ENCODE measurements at places on chromosomes 11 and 22.

DNA sequence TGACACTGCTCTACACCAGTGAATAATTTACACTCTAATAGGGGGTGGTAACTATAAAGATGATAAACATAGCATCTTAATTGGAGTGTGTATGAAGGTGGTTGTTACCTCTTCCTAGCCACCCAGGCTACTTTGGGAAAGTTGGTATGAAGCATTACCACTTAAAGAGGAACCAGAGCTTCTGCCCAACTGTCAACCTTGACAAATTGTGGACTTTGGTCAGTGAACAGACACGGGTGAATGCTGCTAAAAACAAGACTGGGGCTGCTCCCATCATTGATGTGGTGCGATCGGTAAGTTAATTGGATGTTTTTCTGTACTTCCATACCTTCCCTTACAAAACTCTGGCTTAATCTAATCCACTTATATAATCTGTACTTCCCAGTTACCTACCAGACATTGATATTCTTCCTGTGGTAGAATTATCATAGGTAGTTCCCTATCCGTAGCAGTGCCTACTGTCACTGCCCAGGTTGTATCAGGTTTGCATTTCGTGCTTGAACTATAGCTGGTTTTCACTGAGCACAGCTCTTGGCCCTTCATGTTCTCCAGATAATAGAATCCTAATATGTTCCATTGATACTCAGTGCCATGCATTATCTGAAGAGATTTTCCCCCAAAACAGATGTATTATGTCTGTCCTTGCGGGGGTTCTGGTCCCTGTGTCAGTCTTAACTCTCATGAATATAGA lies 2.2 kb downstream of the RPL27A start:
- DNase-seq, result no peak

- no peak for DNase-seq
These were observed 9.5 kb downstream of the GNB1L start for GRCh38 chr22:19845054-19845722.

- peak; percentile 70 for DNase-seq
These were observed 657 bp upstream of the MAPK8IP2 start for GRCh38 chr22:50599816-50600455.

DNA sequence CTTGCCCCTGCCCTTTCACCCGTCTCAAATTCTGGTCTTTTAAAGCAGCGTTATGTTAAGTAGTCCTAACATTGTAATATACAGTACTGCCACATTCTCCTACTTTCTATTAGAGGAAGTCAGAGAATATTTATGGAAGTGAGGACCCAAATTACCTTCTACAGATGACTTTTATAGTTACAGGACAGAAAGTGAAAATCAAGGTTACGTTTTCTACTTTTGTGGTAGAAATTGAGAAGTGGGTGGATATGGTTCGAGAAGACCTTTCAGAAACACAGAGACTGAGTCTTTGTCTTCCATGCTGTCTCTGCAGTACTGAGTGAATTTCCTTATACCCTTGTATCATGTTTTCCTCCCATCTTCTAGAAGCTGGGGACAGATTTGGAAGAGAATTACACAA lies 17.1 kb downstream of the SC5D start:
- DNase-seq, result no peak

DNA sequence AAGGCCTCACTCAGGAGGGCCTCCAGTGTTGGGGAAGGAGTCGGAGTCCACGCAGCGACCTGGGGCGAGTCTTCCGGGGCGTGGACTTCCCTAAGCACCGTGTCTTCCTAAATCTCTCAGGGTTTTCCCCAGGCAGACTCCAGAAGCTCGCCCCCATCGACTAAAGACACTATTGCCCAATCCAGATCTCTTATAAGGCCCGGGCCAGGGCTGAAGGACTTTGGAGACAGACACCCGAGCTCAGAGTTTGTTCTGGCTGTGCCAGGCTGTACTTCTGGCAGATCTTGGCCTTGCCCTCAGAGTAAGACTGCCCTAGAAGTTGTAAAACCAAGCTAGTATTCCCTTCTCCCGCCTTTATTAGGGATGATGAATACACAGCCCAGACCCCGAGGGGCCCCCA lies 191.4 kb downstream of the BUD13 start:
- DNase-seq, result no peak

- peak; percentile 64 for DNase-seq
These were observed 38.5 kb downstream of the TNRC6B start for GRCh38 chr22:40216041-40216756.

GRCh38 chr22:19497245-19497644 lies 17.5 kb downstream of the CDC45 start:
- DNase-seq, result no peak

- DNase-seq, result no peak
These were observed 309.2 kb downstream of the BRD1 start for GRCh38 chr22:49518436-49518970.

GRCh38 chr11:68442433-68442832 lies 18.1 kb upstream of the PPP6R3 start:
- DNase-seq, result no peak

DNA sequence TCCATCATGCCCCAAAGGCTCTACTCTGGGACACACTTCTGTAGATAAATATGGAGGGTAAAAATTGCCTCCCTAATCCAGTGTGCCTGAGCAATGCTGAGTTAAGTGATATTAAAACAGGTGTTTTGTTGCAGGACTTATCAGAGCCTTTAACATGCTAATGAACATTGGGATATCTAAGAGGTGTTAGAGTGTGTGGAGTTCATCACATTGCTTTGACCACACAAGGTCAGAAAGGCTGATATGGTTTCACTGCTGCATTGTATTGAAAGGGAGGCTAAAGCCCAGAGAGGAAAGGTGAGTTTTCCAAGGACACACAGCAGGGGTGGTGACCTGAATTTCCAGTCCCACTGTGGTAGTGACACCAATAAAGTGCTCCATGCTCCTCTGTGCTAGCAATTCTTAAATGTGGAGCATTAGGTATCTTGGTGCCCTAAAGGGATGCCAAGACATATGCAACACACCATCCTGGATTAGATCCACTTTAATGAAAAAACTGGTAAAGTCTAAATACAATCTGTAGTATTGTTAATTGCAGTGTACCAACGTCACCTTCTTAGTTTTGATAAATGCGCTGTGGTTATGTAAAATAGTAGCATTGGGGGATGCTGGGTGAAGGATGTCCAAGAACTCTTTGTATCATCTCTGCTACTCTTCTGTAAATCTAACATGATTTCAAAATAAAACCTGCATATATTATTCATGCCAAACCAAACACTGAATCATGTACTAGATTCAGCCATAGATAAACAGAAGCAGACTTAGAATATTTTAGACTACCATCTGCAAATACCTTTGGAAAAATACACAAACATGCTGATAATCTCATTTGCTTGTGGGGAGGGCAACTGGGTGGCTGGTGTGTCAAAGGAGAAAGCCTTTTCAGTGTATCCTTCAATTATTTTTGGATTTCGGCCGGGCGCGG lies 45.8 kb downstream of the MIAT start:
- DNase-seq, result no peak

GRCh38 chr11:44034639-44035038 lies 13.1 kb upstream of the ACCSL start:
- no peak for DNase-seq

GRCh38 chr22:46471901-46472721 lies 65.3 kb downstream of the CELSR1 start:
- no peak for DNase-seq

DNA sequence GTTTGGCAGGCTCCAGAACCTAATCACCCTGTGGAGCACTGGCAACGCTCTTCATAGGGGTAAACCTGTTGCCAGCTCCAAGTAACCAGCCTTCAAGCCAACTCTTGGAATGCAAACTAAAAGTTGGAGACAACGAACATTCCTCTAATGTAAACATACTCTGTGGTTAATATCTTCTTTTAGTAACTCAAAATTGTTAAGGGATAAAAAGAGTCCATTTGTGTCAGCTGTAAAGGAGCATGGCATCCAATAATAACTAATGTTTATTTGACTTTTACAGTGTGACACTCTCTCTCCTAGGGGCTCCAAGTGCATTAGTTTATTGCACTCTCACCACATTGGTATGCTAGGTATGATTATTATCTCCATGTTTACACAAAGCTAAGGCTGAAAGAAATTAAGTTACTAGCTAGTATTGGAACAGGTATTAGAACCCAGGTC lies 31.0 kb upstream of the AMOTL1 start:
- DNase-seq, result no peak

- DNase-seq, result no peak
These were observed 35.4 kb upstream of the INCENP start for GRCh38 chr11:62088331-62088933.

GRCh38 chr11:82183346-82183745 lies 550.3 kb downstream of the FAM181B start:
- no peak for DNase-seq

- no peak for DNase-seq
These were observed 7.4 kb downstream of the ZFTA start for GRCh38 chr11:63761188-63761587.

DNA sequence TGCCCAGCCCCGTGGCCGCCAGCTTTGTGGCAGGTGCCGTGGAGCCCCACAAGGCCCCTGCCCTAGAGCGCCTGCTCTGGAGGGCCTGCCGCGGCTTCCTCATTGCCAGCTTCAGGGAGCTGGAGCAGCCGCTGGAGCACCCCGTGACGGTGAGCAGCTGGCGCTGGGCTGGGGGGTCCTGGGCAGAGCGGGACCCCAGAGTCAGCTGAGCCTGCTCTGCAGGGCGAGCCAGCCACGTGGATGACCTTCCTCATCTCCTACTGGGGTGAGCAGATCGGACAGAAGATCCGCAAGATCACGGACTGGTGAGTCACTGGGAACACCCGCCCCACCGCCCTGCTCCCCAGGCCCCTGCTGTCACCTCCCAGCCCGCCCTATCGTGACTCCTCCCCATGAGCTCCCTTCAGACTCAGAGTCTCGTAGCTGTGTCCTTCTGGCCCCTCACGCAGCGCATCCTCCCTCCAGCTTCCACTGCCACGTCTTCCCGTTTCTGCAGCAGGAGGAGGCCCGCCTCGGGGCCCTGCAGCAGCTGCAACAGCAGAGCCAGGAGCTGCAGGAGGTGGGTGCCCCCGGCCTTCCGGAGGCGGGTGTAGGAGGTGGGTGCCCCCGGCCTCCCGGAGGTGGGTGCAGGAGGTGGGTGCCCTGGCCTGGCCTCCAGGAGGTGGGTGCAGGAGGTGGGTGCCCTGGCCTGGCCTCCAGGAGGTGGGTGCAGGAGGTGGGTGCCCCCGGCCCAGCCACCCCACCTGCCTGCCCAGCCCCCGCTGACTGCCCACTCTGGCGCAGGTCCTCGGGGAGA lies 4.7 kb downstream of the TCIRG1 start:
- no peak for DNase-seq

GRCh38 chr11:61881397-61881796 lies 9.9 kb downstream of the FADS3 start:
- DNase-seq, result no peak

DNA sequence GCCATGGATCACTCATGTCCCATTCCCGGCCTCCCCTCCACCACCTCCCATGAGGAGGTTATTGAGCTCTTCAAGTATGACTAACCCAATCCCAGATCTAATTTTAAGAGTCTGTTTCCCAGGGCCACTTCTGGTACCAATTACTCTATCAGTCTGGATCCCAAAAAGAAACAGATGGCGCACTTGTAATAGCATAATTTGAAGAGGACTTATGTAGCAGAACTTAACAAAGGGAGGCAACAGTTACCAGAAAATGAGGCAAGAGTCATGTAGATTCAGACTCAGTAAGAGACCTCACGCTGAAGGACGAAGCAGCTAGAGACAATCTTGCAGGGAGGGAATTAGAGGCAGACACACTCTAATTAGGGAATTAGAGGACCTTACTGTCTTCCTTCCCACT lies 46.9 kb downstream of the DDX6 start:
- DNase-seq, result no peak

DNA sequence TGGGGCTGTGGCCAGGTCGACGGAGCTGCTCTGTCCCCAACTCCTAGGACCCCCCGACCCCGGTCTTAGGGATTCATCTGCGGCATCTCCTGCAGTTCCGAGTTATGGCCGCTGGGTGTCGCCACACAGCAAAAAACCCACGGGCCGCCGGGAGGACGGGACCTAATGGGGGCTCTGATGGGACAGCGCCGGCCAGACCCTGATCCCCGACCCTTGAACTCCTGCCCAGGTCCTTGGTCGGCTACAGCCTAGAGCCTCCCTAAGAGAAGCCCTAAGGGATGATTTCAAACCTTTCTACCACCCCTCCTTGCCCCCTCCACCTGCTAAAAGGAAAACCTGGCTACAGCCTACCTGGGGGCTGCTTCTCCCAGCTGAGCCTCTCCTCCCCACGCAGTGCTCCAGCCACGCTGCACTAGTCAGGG lies 30.8 kb upstream of the LRRC10B start:
- DNase-seq, result peak; percentile 52

DNA sequence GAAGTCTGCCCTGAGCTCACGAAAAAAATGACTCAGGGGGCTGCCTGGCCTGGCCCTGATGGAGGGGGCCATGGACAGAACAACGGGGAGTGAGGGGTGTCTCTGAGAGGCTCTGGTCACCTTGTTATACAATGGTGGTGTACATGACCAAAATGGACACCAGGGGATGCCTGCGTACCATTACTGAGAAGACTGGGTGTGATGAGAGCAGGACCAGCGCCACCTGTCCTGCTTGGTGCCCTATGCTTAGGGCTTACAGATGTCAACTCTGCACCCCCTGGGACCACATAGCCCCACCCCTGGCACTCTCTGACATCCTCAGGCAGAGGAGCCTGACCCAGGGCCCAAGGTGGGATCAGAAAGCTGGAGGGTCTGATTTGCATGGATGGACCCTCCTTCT lies 104.8 kb downstream of the ZNF280B start:
- DNase-seq, result no peak

- no peak for DNase-seq
These were observed 801.7 kb downstream of the BRD1 start for GRCh38 chr22:49025791-49026493.

DNA sequence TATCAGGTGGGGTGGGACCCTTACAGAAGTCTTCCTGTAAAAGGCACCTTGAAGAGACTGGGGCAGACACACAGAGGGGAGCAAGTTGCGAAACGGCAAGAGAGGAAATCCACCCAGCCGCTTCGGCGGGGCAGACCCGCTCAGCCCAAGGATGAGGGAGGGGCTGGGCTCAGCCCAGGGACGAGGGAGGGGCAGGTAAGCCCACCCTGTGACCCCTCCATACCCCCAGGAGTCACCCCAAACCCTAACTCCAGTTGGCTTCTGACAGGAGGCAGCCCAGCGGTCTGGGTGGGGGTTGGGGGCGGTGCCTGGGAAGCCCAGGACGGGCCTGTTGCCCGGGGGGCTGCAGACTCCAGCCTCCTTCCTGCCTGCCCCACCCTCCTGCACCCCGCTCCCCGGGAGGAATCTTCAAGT lies 965 bp downstream of the OSBPL5 start:
- no peak for DNase-seq

DNA sequence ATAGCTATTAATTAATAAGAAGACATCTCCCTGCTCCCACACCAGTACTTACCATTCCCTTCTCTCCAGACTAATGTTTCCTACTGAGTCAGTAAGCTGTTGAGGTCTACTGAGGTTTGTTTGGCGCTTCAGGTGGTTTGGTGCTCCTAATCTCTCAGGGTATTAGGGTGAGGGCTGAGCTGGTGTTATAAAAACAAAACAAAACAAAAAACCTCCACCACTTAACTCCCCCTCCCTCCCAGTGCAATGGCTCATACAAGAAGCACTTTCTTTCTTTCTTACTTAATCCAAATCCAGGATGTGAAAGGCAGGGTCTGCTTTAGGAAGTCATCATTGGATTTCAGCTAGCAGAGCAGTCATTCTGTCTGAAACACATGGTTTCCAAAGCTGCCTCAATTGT lies 15.3 kb downstream of the CSTPP1 start:
- DNase-seq, result no peak
